ENCODE measurements at places on chromosomes 12 and 14. TPM values are rescaled to one million over a fixed set of nuclear protein-coding genes. Genes with fewer than 3 reads are reported as not detected.
A peak's percentile ranks its signal among the peaks of the same experiment; 100 is the strongest.

DNA sequence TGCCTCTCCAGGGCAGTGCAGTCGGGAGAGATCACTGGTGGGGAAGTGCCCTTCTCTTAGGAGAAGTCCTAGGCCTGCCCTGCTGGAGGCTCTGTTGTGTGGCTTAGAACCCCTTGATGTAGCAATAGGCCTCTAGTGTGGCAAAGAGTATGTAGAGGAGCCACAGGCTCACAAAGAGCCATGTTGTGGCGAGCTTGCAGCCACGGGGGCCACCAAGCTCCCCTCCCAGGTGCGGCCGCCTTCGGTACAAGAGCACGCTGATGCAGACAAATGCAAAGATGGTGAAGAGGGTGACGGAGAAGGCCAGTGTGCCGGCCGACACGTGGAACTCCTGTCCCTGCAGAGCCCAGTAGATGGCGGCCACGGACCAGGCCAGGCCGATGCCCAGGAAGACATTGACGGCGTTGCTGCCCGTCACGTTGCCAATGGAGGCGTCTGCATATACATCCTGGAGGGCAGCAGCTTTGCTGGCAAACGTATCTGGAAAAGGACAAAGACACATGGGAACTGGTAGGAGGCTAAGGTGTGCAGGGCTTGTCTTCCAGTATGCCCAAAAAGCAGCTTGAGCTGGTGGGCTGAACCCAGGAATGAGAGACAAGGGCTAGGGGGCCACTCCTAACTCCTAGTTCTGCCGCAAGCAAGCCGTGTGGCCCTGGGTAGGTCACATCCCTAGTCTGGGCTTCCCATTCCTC, 142.8 kb downstream of the SLC8A3 start:
- peak; percentile 15 for DNase-seq

DNA sequence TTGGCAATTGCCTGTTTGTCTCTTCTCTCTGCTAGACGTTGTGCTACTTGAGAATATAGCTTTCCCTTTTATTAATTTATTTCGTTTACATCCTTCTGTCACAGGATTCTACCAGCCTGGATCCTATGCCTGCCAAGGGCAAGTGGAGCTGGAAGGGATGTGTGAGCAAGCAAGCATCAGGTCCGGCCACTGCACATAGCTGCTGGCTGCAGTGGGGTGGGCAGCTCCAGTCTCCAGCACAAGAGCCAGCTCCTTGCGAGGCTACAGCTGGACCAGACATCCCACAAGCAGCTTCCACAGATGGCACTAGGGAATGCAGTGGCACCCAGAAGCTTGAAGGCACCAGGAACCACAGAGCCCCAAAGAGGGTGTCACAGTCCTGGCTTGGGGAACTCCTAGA, 225.0 kb downstream of the KCNC2 start:
- DNase-seq: no peak

DNA sequence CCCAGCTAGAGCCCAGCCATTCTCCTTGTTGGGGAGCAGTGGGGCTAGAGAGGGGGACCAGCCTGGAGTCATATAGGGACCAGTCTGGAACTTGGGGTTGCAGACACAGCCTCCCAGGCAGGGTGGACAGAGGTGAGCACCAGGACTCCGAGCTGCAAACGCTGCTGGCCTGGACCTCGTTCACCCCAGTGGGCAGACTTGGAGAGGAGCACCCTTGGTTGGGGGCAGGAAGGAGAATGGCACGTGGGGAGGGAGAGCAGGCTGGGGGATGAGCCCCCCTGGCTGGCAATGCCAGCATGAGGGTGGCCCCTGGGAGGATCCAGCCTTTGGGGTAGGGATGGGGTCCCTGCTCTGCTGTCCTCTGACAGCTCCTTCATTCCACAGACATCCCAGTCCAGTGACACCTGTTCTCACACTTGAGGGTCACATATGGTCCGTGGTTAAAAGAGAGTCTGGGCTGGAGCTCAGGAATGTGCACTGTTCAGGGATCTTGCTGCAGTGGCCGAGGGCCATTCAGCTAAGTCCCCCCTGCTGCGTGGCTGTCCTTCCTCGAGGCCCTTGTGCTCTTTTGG, 2.8 kb downstream of the LBHD2 start:
- no peak for DNase-seq

POTEG gene
- not detected for total RNA-seq

- no peak for DNase-seq
Measured at GRCh38 chr12:93653079-93653478, 24.1 kb upstream of the CRADD start.
